Stimulated activated CD4-positive, alpha-beta T cell treated with anti-CD3 and anti-CD28 coated beads, Interleukin-2, amount 100 ng/mL, for 48 hours (primary cell): ENCODE measurements at places on chromosomes 12 and 14.
A peak's percentile ranks its signal among the peaks of the same experiment; 100 is the strongest.

DNA sequence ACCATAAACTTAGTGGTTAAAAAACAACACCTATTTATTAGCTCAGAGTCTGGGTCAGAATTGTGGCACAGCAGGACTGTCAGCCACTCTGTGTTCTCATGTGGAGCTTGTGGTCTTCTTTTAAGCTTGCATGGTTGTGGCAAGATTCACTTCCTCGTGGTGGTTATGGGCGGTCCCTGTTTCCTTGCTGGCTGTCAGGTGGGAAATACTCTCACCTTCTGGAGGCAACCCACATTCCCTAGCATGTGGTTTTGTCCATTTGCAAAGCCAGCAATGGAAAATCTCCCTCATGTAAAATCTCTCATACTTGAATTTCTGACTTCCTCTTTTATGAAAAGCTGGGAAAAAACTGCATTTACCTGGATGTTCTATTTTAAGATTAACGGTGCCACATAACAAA is 229.8 kb downstream of the ALX1 start:
- DNase-seq = no peak

DNA sequence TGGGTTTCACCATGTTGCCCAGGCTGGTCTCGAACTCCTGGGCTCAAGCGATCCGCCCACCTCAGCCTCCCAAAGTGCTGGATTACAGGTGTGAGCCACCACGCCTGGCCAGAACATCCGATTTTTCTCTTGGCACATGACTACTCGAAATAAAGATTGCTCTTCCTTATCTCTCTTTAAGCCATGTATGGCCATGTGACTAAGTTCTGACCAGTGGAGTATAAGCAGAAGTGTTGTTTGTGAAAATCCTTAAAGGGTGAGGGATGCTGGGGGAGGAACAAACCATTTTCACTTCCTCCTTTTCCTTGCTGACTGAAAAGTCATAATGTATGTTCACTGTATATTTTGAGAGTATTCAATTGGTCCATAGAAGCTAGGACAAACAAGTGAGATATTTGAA is 50.7 kb upstream of the ATF7IP start:
- no peak for DNase-seq

DNA sequence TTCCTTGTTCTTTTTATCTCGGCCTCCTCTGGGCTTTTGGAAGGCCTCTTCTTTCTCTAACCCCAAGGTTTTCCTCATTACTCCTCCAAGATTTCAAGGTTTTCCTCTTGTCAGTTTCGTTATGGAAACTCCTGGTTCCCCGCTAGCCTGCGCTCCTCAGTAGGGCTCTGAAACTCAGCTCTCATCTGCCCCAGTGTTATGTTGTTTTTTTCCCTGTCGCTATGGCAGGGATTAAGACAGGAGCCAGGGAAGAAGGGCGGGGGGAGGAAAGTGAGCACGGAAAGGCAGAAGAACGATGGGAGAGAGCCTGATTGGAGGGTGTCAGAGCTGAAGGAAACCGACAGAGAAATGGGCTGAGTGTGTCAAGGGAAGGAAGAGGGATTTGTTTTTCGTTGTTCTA is 26.5 kb upstream of the JDP2 start:
- DNase-seq = no peak

- DNase-seq = no peak
These were observed 243.7 kb downstream of the C12orf75 start for GRCh38 chr12:105574056-105574715.

- no peak for DNase-seq
These were observed 5.9 kb downstream of the GPR84 start for GRCh38 chr12:54358191-54358944.

GRCh38 chr12:123490089-123490488 is 32.1 kb downstream of the SNRNP35 start:
- no peak for DNase-seq

DNA sequence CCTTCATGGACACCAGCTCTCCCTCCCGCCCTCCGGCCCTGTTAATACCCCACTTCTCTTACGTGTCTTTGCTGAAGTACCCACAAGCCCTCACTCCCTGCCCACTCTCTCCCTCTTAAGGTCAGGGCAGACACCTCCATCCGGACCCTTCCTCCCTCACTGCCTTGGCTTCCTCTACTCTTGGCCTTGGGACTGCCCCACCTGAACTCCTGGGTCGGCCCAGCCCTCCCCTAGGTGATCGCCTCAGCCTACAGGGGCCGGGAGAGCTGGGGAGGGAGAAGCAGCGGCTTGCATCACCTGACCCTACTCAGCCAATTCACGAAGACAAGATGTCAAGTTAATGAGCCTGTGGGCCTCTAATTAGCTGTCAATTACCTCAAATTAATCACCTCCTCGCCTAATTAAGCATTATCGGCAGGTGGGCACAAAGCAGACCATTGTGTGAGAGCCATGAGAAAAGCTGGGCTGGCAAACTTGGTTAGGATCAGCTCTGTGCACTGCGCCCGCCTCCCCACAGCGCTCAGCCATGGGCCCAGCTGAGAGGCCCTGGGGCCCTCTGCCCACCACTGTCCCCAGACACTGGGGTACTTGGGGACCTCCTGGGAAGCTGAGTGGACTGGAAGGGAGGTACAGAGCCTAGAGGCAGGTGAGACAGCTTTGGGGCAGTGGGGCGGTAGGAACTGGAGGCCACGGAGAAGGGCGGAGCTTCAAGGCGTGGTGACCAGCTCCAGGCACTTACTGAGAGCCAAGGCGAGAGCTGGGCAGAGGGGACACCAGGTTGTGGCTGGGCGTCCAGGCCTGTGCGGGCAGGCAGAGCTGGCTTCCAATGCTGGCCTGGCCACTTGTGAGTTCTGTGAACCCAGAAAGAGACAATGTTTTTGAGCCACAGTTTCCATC is 25.1 kb upstream of the VSX2 start:
- no peak for DNase-seq

- DNase-seq = peak; percentile 32
These were observed 228.1 kb upstream of the AMIGO2 start for GRCh38 chr12:47307680-47308399.

DNA sequence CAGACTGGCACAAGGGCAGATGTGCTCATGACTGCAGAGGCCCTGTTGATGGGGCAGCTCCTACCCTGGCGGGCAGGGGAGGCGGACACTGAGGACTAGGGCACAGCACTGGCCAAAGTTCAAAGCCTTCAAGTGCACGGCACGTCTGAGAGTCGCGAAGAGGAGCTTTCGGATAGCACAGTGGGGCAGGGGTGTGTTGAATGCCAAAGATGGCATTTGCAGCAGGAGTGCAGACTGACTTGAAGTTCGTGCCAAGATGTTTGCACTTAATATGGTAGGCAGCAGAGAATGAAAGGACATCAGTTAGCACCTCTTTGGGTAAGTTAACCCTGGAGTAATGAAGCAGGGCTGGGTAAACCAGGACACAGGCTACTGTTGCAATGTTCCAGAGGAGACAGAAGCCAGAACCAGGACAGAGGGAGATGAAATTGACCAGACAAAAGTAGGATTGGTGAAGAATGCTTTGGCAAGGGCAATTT is 6.7 kb upstream of the EML1 start:
- no peak for DNase-seq

DNA sequence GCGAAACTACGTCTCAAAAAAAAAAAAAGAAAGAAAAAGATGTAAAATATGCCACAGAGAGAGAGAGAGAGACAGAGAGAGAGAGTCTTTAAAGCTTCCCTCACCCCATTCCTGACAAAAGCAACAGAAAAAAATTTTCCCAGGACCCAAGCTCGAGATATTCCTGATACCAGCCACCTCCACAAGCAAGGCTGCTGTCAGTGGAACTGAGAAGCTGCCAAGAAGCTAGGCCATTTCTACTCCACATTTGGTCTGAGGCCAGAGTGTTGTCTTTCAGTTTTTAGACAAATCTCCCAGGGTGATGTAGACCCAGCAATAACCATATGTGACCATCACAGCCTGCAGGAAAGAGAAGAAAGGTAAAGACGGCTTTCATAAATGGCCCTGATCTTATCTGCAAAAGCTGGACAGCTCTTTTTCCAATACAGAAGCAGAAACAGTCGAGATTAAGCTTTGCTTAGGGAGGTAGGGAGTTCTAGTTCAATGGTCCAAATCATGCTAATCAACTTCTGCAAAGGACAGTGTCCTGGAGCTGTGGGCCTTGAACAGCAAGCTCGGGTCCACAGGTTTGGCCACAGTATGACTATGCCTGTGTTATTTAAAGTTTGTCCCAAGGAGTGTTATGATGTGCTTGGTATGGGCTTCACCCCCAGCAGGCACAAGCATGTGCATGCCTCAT is 130.3 kb upstream of the NUDT4 start:
- DNase-seq = no peak

DNA sequence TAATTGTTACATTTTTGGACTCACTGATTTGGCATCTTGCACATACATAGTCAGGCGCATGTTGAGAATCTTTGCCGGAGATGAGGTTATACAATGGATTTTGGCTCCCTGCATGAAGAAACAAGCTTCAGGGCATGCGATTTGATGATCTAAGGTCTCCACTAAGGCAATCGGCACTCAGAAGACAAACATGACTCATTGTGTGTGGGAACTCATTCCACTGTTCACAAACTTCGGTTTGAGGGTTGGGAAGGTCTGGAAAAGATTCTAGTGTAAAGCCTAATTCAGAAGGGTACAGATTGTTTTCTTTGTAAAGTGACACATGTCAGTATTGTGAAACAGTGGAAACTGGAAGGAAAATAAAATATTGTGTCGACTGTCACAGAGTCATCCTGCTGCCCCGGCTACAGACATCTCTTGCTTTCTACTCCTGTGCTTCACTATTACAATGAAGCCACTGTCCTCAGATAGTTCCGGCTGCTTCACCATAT is 192.6 kb upstream of the HMGA2 start:
- DNase-seq = no peak

DNA sequence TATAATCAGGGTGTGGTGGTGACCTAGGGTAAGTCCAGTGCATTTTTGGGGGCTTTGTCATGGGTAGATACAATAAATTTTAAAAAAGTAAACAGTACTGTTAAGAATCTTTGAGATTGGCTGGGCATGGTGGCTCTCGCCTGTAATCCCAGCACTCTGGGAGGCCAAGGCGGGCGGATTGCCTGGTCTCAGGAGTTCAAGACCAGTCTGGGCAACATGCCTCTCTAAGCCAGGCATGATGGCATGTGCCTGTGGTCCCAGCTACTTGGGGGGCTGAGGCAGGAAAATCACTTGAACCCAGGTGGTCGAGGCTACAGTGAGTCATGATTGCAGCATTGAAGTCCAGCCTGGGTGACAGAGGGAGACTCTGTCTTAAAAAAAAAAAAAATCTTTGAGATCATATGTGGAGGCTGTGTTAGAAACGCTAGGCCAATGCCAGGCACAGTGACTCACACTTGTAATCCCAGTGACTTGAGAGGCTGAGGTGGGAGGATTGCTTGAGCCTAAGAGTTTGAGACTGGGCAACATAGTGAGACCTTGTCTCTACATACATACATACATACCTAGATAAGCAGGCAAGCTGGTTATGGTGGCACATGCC is 67.7 kb downstream of the PRKCH start:
- DNase-seq = no peak

DNA sequence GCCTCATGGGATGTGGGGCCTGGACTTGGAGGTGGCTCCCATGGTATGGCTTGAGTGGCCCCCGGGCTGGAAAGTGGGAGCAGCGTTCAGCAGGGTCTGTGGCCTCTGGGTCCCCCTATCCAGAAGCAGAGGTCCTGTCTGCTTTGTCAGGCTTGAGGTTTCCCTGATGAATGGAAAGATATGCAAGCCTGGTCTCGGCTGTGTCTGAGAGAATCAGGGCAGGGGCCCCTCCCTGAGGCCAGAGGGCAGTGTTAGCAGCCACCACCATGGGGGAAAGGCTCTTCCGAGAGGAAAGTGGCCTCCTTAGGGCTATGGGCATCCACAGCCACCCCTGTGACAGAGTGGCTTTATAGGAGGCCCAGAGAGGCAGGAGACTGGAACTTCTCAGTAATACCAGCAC is 128.2 kb downstream of the VRK1 start:
- no peak for DNase-seq

- no peak for DNase-seq
These were observed 49.1 kb downstream of the NCOR2 start for GRCh38 chr12:124518051-124518932.

DNA sequence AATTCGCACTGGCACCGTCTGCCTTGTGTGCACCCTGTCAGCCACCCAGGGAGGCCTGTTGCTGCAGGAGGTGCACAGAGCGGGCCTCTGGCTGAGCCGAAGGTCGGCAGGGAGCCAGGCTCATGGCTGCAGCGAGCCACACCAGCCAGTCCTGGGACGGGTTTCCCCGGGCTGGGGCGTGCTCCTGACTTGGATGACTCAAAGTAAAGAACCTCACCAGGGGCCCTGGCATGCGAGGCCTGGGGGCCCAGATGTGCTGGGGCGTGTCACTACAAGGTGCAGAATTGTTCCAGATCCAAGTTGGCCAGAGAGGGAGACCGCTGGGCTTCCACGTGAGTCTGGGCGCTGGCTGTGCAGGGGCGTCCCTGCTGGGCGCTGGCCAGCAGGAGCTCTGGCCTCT is 34.5 kb downstream of the FBRSL1 start:
- DNase-seq = no peak

- DNase-seq = no peak
These were observed 62.8 kb downstream of the PPP2R5C start for GRCh38 chr14:101824339-101824727.

DNA sequence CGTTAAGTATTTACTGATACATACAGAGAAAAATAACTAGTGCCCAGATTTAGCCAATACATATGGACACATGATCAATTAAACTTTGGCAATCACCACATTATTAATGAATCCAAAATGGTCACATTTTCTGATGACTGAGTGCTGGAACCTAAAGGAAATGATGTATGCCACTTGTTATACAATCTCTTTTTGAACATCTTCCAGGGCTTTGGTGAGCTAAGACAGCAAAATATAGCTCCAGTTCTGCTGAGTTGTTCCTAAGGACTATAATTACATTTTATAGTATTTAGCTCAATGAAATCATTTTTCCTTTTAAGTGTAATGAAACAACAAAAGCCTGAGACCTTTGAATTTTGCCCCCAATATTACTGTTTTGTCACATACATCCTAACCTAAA is 329.1 kb upstream of the ATP2B1 start:
- DNase-seq = no peak

DNA sequence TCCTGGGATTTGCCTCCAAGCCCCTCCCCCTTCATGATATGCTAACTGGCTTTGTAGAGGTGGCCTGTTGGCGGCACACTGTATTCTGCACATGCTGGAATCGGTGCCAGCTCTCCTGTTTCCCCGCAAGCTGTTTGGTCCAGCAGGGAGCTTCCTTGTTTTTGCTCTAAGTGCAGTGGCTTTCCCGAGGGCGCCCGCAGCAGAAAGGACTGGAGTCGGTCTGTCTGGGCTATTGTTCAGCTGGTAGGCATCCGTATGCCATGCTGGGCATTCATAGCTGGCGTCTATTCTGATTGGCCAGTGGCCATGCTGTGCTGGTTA is 88.9 kb upstream of the MED13L start:
- no peak for DNase-seq
